ENCODE measurements at places on chromosomes 4 and X.
A peak's percentile ranks its signal among the peaks of the same experiment; 100 is the strongest.

DNA sequence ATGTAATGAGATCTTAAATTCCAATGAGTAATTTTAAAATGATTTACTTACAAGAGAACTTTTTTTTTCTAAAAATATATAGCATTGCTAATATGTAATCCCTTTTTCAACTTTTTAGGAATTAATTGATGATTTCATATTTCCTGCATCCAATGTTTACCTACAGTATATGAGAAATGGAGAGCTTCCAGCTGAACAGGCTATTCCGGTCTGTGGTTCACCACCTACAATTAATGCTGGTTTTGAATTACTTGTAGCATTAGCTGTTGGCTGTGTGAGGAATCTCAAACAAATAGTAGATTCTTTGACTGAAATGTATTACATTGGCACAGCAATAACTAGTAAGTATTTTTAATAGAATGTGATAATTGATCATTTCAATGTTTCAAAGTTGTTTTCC is 113.2 kb downstream of the USP9X start:
- DNase-seq, result no peak

DNA sequence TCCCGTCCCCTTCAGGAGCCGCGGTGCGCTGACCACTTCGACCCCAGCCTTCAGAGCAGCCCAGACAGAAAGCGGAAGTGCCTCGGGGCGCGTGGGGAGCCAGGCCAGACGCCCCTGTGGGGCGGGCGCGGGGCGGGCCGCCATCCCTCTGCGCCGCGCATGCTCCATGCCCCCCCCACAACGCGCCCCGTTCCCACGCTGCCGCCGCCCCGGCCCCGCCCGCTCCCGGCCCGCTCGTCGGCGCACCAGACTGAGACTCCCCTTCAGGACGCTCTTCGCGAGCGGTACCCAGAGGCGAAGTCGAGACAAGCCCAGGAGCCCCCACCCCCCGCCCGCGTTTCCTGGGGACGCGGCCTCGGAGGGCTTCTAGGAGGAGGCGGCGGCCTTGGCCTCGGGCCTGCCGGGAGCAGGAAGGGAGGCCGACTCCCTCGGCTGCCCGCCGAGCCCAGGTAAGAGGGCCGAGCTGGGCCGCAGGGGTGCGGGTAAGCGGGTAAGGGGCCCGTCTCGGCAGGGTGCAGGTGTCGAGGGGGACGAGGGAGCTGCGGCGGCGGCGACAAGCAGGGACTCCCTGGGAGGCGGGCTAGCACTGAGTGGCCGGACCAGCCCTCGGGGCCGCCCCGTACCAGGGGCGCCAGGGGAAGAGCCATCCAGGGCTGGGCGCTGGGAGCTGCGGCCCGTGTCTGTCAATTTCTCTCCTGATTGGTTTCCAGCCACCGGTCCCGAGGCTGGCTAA is at the start of gene ZFP92:
Gene ZFP92 (plus strand): TSS at position 218 of the 733 bp plus-strand sequence. CDS start 6,851 bp downstream, outside the sequence.
- peak; percentile 71 for DNase-seq

DNA sequence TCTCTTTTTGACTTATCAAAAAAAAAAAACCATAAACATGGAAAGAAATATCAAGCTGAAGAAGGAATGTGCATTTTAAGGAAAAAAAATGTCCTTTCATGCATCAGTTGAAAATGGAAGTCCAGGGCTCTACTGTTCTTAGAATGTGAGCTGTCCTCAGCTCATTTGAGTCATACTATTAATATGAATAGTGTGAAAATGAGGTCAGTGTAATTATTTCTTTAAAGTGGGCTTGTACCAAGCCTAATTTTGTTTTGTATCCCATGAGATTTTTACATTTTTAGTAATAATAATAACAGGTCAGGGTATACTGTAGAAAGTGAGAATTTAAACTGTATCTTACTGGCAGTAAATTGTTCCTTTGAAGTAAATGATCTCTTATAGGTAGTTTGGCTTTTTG is 148.5 kb downstream of the NAA11 start:
- no peak for DNase-seq

DNA sequence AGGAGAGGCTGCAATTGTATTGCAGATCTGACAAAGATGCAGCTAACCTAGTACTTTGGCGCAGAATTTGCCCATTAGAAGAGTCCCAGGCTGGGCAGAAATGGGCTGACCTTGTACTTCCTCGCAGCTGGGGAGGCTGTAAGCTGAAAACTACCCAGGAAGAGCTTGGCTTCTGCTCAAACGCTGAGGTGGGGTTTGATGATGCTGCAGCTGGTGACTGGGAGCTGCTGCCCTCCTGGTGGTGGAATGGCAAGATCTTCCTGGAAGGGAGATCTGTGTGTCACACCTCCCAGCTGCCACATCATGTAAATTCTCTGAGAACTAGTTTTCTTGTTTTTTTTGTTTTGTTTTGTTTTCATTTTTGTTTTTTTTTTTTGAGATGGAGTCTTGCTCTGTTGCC is 17.4 kb downstream of the CCNG2 start:
- DNase-seq, result no peak

DNA sequence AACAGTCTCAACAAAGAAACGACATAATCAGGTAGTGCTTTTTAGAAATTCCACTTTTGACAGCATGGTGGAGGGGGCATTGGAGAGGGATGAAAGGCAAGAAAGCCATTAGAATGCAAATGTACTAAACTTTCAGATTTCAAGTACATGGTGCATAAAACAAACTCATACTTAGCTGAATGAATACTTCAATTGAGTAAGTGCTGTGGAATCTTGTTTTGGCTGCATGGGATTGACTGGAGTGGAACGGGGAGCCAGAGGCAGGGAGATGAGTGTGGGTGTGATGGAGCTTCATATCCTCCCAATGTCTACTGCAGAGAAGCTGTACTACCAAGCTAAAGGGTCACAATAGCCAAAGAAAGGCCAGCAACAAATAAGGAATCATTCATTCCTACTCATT is 52.4 kb downstream of the USP46 start:
- DNase-seq, result no peak

DNA sequence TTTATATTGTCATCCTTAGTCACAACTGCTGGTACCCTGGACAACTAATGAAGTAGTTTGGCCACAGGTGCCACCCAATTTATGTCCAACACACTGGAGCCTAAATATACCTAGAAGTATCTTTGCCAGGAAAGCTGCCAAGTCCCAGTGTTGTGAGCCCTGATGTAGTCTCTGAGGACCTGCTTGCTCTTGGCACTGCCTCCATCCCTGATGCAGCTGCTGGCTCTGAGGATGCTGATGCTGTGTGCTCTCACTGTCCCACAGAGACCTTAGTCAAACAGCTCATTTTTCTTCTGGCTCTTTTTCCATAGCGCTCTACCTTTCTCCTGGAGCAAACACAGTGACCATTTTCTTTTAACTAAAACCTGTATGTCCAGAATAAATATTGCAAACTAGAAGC is 1535.4 kb upstream of the ADGRL3 start:
- DNase-seq, result no peak

DNA sequence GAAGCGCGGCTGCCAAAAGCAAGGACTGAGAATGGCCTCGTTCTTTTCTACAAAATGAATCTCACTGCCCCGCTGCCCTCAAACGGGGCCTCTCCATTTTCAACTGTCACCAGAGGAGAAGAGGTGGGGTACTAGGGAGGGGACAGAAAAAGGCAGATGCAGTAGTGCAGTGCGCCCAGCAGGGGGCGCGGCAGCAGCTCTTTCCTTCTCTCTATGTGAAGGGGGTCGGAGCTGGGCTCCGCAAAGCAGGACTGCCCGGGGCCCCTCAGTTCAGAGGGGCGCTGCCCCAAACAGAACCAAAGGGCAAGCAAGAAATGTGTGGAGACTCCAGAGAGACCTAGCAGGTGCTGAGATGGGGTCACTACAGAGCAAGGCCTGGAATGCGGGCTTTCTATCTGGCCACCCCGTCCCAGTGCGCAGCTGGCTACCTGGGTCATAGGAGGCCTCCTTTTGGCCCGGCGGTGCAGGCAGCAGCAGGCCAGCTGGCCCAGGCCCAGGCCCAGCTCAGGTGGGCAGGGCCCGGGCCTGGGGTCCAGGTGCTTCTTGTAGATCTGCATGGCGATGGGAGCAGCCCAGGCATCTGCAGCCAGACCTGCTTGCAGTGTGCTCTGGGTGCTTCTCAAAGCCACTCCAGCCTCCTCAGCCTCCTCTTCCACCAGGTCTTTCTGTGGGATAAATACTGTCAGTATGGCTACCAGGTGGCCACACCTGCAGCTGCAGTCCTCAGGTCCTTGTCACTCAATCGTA is 5.9 kb downstream of the IRAK1 start:
- DNase-seq, result peak; percentile 73
